ENCODE measurements at places on chromosomes 4 and X. TPM values are rescaled to one million over a fixed set of nuclear protein-coding genes. Genes with fewer than 3 reads are reported as not detected.

GPAT3 gene
- 11.8 TPM for total RNA-seq

DCAF4L1 gene
- total RNA-seq, result 0.28 TPM

PDE6B gene
- 5.6 TPM for total RNA-seq

DNA sequence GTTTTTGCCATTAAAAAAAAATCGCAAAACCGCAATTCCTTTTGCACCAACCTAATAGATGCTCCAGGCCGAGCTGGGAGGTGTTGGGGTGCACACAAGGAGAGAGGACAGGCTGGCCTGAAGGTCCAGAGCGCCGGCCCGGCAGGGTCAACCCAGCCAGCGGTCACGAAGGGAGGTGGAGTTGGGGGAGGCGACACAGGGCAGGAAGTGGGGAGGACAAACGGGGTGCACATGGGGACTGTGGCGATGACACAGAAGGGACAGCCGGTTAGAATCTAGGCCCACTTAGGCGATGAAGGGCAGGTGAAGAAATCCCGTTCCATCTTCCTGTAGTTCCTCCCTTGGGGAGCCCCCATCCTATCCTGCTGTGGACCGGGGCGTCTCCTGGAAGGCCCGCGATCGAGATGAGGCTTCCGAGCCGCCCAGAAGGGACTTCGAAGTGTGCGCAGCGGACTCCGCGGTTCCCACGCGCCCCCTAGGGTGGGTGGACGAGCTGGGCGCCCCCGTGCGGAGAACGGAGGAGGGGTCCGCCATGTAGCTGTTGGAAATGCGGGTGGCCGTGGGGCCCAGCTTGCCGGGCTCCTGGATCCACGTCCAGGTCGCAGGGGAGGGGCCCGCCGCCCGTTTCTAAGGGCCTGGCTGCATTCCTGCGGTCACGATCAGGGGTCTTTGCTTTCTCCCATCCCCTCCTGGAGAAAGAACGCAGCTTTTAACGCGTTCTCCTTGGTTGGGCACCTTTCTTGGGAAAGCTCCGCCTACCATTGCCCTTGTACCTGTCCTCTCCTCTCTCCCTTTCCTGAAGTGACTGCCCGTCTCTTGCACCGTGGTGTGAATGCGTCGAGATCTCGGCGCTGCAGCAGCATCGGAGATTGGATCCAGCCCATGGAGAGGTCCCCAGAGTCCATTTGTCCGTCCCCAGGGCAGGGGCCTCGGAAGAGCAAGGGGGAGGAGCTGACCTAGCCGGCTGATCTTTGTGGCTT, 17.0 kb upstream of the HPF1 start:
- no peak for DNase-seq

GRCh38 chr4:164512124-164512523, 241.8 kb upstream of the SMIM31 start:
- no peak for DNase-seq

GRCh38 chr4:8127051-8127826, 31.4 kb downstream of the ABLIM2 start:
- no peak for DNase-seq

DNA sequence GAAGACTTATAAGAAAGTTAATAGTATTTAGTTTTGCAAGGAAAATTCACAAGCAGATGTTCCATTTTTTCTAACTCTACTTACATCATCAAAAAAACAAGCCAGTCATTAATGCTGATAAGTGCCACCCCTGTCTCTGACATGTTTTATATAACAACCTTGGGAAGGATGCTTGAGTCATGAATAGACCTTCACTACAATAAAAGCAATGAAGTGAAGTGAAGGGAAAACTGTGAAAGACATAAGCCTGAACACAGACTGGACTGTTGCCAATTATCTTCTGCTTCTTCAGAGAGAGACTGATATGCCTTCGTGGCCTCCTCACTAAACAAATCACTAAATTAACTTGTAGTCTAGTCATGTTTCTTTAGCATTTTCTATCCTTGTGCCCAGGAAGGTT, 353.2 kb downstream of the PDHA2 start:
- DNase-seq, result no peak

Measured in omental fat pad (tissue), 4 donors.